Calu3 (cell line): ENCODE measurements at places on chromosomes 4 and X. TPM values are rescaled to one million over a fixed set of nuclear protein-coding genes. Genes with fewer than 3 reads are reported as not detected.

The GYPA gene
- not detected in 2 replicates for total RNA-seq

The RASGEF1B gene
- total RNA-seq, result 33.8 and 36.3 TPM in 2 replicates

The BTK gene
- not detected in 2 replicates for total RNA-seq

The XAGE1A gene
- total RNA-seq, result not detected in 2 replicates

GRCh38 chr4:69830192-69830559, 29.8 kb downstream of the SULT1E1 start:
- no peaks in the 10 kb centered on the region for H3K27me3 ChIP-seq
- peak overlapping the region; percentile 75 for H3K27ac ChIP-seq
- H3K4me3 ChIP-seq, result peak overlapping the region; percentile 54
- H3K36me3 ChIP-seq, result peaks cover 15% of the 10 kb centered on the region

DNA sequence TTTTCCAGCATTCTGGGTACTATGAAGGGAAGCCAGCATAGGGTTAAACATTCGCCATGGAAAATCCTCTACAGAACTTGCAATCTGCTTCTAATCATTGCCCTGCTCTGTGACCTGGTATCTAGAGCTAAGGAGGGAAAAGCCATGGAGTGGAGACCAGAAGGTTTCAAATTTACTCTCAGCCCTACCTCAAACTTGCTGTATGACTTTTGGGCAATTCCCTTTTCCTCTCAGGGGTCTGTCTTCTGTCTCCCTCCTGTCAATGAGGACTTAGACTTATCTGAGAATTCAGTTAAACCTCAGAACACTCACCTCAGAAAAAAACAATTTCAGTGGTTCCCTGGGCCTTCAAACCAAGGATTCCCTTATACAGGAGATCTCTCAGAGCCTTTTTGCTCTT, 29.1 kb downstream of the ARHGEF9 start:
- peaks cover 29% of the 10 kb centered on the region for H3K27me3 ChIP-seq
- H3K4me1 ChIP-seq, result peaks cover 7% of the 10 kb centered on the region
- peaks cover 21% of the 10 kb centered on the region for H3K36me3 ChIP-seq
- H3K27ac ChIP-seq, result no peak overlapping the region

DNA sequence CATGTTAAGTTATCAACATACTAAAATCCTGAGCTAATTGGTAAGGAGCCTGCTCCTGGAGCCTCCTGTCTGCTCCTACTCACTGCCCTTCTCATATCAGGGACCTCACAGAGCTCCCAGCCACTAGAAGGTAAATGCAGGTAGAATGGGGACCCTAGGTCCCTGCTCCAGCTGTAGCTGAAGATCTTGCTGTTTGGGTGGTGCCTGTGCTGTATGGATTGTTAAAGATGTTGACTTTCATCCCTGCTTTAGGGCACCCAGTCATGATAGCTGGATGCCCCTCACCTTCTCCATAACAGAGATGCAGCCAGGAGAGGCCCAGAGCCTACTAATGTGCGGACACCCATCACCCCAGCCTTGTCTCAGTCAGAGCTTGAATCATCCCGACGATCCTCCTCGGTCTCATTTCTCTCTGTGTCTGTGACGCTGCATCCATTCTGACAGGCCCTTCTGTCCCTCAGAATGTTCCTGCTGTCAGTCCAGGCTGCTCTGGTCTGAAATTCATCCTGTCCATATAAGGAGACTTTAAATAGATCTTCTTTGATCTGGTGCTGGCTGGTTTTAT, 341.7 kb upstream of the GATB start:
- H3K36me3 ChIP-seq, result no peaks in the 10 kb centered on the region
- no peak for DNase-seq
- H3K4me3 ChIP-seq, result no peak overlapping the region
- no peak overlapping the region for H3K27ac ChIP-seq
- peaks cover 32% of the 10 kb centered on the region for H3K4me1 ChIP-seq
- no peaks in the 10 kb centered on the region for H3K27me3 ChIP-seq

DNA sequence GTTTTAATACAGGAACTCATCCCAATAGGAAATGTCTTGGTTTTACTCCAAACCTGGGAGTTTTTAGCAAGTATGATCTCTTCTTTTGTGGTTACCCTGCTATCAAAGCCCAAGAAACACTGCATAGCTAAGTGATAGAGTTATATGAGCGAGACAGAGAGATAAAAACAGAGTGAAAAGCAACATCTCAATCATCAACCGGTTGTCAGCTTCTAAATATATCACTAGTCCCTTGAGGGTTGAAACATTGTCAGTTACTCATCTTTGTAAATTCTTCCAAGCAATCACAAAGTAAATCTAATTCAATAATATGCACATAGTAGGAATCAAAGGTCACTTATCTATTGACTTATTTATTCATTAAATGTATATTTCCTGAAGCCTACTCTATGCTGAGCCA, 483.9 kb downstream of the IDS start:
- no peak for DNase-seq
- no peak overlapping the region for H3K4me3 ChIP-seq
- H3K27ac ChIP-seq, result no peak overlapping the region
- H3K36me3 ChIP-seq, result no peaks in the 10 kb centered on the region
